ENCODE measurements at places on chromosomes 5 and 9.

GRCh38 chr9:74083681-74084433 lies 413.3 kb upstream of the RORB start:
- no peak for DNase-seq

DNA sequence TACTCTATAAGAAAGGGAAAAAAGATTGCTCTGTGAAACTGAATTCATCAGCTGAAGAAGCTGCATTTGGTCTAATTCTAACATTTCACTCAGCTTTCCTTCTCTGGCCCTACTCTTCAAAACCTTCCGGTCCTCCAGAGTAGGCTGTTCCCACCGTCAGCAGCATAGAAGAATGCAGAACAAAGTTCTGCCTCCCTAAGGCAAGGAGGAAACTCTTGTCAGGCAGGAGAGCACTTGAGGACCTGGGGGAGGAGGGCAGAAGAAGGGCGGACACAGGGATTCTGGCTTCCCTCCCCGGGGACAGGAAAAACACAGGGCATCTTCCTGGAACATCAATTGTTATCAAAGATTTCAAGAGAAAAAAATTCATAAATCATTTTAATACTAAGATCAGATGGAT lies 69.2 kb upstream of the SHB start:
- no peak for DNase-seq

DNA sequence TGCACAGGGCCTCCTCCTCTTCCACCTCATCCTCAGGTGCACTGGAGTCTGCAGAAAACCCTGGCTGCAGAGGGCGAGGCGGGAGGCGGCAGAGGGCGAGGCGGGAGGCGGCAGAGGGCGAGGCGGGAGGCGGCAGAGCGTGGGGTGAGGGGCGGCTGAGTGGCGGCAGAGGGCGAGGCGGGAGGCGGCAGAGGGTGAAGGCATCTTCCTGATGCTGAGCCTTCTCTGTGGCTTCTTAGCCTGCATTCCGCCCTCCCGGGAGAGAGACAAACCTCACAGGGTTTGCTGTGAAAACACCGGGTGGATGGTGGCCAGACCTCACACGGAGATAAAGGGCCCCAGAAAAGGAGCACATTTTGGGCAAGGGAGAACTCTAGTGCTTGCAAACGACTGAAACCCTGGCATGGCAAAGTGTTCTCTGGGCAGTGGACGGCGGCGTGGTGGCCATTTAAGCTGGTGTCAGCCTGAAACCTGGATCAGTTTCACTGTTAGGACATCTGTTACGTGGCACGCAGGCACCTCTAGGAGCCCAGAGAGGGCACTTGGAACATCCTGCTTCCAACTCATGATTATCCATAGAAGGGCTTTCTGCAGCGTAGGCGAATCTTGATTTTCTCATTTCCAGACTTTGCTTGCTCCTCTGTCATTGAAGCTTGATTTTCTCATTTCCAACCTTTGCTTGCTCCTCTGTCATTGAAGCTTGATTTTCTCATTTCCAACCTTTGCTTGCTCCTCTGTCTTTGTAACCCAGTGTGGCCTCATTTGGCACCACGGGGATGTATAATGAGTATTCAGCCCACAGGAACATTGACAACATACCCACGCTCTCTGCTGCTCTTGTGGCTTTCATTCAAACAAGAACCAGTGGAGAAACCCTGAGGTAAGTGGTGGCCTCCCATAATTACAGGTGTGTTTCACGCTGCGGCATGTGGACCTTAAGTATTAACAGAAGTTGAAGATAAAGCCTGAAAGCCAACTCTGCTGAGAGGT lies 16.3 kb upstream of the PLEKHG4B start:
- DNase-seq = no peak

GRCh38 chr9:109751253-109751652 lies 28.7 kb upstream of the PALM2AKAP2 start:
- DNase-seq = no peak

- no peak for DNase-seq
Measured at GRCh38 chr9:126724226-126724625, 80.6 kb upstream of the ZBTB43 start.

DNA sequence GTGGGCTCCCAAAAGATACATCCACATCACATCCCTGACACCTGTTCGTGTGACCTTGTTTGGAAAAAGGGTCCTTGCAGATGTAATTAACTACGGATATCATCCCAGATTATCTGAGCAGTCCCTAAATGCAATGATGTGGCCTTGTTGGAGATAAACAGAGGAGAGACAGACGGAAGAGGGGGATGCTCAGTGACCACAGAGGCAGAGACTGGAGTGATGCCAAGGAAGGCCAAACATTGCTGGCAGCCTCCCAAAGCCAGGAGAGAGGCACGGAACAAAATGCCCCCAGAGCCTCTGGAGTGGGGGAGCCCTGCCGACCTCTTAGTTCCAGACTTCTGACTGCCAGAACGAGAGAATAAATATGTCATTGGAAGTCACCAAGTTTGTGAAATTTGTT lies 15.0 kb upstream of the VAV2 start:
- DNase-seq = no peak

GRCh38 chr5:99706160-99706559 lies 777.4 kb upstream of the CHD1 start:
- DNase-seq = no peak

DNA sequence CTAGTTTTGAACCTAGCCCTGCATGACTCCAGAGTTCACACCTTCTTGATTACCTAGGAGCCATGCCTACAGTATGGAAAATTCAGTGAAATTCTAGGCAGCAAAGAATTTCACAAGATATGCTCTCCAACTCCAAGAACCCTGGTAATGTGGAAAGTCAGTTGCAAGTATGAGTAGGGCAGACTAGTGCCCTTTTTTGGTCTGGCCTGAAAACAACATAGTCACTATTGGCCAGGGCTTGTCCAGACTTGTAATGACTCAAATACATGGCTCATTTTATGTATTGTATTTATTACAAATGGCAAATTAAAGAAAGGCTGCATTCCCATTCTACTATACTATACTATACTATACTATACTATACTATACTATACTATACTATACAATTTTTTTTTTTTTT lies 160.4 kb downstream of the ESM1 start:
- DNase-seq = no peak

GRCh38 chr5:35202319-35203111 lies 27.8 kb downstream of the PRLR start:
- DNase-seq = peak; percentile 84

DNA sequence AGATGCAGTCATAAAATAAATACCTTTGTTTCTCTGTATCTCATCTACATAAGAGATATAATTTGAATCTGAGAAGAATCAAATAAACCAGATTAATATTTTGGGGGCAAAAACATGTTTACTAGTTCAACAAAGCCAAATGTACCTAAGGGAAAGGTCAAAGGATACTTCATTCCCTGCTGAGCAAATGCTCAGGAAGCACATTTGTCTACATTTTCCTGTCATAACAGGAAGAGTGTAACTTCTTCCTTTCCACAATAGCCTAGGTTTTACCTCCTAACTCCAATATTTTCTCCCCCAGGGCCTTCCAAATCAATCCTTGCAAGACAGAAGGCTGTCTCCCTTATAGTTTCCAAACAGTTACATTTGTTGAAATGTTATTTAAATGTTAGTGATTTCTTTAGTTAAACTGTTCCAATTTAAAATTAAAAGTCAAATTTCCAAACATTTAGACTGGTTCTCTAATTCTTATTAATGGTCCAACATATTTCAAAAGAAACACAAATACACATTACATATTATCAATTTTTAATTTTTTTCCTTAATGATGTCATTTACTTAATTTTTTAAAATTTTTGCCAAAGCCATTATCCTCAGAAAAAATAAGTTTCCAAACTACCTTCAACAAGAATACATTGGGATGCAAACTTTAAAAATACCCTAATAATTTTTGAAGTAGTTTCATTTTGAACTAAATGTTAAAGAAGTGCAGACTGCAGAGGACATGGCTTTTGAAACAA lies 67.8 kb downstream of the MEF2C start:
- no peak for DNase-seq

DNA sequence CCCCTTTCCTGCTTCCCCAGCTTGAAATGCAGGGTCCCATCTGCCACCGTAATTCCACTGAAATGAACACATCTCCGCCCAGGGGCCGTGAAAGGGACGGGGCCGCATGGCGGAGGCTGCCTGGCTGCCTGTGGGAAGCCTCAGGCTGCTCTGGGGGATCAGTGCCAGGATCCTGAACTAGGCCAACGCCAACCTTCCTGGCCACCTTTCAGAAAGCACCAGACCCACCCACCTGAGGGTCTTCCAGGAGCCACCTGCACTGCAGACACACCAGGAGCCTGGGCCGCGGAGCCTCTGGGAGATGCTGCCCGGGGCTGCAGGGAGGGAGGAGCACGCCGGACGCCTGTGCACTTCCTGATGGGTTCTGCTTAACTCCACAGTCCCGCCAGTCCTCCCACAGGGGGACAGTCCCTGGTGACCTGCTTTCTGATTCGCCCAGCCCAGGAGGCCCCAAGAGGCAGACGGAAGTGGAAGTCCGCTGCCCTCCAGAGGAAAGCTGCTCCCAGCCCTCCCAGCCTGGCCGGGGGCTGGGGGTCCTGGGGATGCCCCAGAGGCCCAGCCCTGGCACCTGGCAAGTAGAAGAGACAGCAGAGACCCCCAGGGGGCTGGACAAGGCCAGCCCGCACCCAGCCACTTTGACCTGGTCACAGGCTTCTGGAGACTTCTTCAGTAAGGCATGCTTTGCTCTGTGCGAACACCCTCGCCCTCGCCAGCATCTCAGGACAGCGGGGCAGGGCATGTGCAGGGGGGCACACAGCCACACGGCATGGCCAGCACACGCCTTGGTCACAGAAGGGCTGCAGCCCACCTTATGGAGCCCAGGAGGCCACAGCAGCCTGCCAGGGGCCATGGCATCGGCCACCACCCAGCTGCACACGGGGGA lies at the start of gene CARD9:
TSS of gene CARD9 (minus strand) at position 370 of the 883 bp plus-strand sequence. CDS start 1,591 bp downstream, outside the sequence.
- DNase-seq = peak; percentile 32

DNA sequence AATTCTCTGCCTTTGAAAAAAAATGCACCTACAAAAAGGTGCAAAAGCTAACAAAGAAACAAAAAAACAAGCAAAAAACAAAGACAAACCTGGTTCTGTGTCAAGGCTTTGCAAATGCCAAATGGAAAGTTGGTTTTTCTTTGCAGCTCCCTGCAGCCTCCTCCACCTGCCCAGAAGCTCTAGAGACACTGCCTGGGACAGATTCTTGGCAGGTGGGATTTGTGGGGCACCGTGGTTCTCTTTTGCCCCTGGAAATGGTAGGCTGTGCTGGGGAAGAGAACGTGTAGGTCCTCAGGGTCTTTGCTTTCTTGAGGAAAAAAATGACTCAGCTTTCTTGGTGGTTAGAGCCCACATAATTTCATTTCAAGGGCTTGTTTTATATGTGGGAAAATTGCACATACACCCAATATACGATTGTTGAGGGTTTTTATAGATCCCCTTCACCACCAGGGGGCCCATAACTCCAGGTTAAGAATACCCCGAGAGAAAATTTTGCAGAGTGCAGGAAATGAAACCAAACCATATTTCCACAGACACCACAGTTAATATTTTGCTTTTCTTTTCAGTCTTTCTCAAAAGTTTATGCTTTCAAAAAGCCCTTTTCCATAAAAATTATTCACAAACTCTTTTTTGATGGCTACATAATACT lies 58.7 kb downstream of the NXNL2 start:
- DNase-seq = peak; percentile 54

- DNase-seq = no peak
Measured at GRCh38 chr5:9196403-9197227, 349.3 kb downstream of the SEMA5A start.

DNA sequence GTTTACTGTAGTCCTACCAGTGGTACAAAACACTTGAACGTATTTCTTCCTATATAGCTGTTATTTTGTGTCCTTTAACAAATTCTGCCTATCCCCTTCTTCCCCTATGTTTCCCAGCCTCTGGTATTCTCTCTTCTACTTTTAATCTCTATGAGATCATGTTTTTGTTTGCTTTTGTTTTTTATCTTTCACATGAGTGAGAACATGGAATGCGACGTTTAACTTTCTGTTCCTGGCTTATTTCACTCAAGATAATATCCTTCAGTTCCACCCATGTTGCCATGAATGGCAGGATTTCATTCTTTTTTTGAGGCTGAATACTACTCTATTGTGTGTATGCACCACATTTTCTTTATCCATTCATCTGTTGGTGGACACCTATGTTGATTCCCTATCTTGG lies 634.4 kb upstream of the WWC1 start:
- DNase-seq = no peak

GRCh38 chr5:59151162-59151889 lies 568.5 kb downstream of the RAB3C start:
- DNase-seq = no peak

GRCh38 chr5:39190311-39191102 lies 28.9 kb downstream of the FYB1 start:
- DNase-seq = peak; percentile 46

- peak; percentile 32 for DNase-seq
Measured at GRCh38 chr9:135701959-135702721, at the start of gene KCNT1. Gene KCNT1, plus strand, starts transcription at chr9:135702185. Its CDS starts 74 bp downstream, at chr9:135702259.

GRCh38 chr9:20437476-20437875 lies 184.8 kb downstream of the MLLT3 start:
- no peak for DNase-seq

DNA sequence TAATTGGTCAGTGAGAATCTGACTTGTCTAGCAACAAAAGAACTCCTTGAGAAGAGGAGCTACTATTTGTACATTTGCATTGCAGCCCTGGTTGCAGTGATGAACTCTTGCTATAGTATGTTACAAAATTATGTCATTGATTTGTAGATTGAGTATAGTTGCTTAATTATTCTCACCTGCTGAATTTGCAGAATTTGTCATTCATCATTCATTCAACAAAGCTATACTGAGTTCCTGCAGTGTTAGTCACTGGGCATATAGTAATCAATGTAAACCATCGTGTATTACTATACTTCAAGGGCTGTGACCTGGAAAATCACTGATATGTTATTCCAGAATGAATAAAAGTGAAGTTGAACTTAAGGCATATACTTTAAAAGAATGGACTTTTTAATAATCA lies 50.1 kb downstream of the SLC1A3 start:
- no peak for DNase-seq

GRCh38 chr9:37417252-37417803 lies 5.2 kb upstream of the GRHPR start:
- DNase-seq = no peak

- peak; percentile 46 for DNase-seq
Measured at GRCh38 chr5:42057254-42057690, 132.2 kb downstream of the FBXO4 start.

DNA sequence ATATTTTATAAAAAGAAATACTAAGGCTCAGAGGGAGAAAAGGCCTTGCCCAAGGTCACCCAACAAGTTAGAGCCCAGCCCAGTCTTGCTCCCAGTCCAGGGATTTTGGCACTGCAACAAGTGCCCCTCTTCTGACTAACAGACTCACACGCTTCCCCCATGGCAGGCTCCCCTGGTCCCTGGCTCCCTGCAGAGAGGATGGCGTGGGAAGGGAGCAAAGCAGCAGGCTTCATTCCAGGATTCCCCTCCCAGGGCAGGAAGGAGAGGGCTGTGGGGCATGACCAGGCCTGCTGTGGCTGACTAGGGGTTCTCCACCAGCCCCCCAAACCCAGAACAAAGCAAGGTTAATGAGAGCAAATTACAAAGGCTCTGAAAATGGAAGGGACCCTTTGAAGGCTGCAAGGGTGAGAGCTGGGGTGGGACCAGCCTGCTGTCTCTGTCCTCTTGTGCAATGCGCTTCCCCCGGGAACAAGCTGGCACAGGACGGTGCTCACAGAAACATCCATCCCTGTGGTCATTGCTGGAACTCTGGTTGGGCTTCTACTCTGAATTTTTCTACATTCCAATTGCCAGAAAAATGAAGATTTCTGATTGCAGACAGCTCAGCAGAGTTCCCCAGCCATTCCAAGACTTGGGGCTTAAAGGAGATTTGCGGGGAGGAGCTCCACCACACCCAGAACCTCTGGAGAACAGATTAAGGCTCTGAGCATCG lies 37.1 kb upstream of the FAT2 start:
- DNase-seq = no peak
